ENCODE measurements at places on chromosomes 7 and 10.

GRCh38 chr10:15236340-15236739 lies 67.8 kb upstream of the NMT2 start:
- DNase-seq, result no peak

GRCh38 chr10:91433620-91434019 lies 23.5 kb downstream of the HECTD2 start:
- DNase-seq, result no peak

DNA sequence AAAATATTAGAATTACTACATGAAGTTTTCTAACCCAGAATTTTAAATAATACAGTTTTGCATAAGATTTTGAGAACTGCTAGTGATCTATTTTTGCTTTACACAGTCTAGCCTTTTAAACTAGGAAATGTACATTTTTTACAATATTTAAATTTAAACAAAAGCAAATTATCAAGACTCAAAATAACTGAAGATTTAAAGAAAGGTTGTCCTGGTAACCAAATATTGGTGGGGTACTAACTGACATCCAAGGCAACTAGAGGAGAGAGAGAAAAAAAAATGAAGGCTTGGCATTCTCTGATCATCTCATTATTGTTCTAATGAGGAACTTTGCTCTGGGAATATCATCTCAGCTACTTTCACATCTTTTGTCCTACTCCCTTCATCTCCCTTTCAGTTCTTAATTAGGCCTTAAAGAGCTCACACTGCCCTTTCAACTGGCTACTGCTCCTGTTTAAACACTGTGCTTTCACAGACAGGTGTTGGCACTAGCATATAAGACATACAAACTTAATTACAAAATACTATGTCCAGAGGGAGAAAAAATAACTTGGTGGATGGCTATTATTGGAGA lies 33.7 kb downstream of the RAB11FIP2 start:
- no peak for DNase-seq

DNA sequence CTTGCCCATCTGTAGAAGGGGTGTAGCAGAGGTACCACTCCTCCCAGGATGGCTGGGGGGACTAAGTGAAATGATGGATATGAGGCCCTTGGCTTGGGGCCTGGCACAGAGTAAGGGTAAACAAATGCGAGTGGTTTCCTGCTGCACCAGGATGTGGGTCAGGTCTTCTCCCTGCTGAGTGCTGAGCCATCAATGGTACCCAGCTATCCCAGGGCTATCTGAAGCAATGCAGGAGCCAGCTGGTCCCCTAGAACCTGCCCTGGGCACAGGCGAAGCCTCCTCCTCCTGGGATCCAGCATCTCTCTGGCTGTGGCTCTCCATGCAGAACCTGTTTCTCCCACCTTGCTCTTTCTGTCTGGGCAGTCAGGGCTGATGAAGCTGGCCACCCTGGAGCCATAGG lies 20.9 kb upstream of the GOLGA7B start:
- DNase-seq, result no peak

GRCh38 chr7:73560109-73560835 lies 2.8 kb upstream of the BCL7B start:
- DNase-seq, result no peak

DNA sequence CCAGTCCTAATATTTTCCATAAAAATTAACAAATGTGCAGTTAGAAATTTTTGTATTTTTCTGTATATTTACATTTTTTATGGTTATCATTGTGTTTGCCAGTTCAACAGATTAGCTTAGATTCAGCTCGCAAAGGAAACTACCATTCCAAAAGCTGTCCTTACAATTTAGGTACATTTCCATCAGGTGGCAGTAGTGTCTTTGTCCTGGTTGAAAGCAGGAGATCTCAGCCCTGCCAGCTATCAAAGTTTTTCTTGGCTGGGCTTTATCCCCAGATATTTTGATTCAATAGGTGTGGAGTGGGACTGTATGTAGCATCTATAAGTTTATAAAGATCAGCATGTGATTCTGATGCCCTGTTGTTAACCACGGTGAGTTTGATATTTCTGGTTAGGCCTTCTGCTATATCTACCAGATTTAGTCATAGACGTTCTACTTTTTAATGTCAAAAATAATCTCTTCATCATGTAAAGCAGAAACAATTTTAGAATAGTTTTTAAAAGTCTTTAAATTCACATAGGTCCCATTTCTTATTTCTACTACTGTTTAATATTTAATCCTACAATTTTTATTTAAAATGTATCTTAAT lies 15.5 kb upstream of the ICA1 start:
- DNase-seq, result no peak

DNA sequence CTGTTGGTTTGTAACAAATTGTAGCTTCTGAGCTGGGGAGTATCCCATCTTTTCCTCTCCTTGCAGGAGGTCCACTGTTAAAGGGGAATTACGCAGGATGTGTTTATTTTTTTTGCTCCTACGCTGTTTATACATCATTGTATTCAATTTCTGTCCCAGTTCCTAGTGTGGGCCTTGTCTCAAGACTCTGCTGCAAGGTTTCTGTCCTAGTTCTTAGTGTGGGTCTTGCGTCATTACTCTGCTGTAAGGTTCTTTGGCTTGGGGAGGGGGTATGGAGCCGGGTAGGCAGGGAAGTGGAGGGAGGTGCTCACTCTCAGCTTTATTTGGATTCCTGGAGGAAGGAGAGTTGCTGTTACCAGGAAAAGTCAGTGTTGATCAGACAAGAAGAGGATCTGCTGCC lies 64.0 kb upstream of the TRIM8 start:
- DNase-seq, result no peak

- DNase-seq, result no peak
These were observed 195.4 kb upstream of the ADARB2 start for GRCh38 chr10:1932692-1933094.

DNA sequence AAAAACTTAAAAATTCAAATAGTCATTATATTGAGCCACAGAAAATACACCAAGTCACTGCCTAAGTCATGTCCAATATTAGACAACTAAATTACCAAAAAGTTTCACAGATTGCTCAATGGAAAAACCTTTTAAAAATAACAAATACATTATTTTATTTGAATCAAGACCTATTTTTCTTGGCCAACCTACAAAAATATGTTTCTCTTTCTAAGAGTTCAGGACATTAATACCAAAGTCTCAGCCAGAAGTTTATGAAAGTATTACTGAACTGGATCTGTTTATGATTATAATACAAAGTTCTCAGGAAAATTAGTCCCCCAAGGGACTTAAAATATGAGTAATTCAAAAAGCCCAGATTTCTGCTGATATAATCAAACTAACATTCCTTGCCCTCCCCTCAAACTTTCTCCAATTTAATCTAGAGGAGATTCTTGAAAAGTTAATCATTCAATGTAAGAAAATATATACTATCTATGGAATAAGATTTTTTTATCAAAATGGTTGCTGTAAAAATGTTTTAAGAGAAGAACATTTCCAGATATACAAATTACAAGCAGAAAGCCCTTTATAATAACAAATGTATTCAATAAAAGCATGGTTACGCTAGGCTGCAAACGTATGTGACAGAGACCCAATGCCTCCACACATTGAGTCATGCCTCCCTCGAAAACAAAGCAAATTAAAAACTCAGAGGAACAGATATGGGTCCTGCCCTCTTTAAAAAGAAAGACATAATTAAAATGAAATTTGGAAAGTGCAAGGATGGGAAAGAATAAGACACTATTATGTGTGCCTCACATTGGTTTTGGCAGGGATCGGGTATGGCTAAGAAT lies 381.6 kb downstream of the PARD3 start:
- no peak for DNase-seq

- DNase-seq, result no peak
These were observed 270.1 kb upstream of the FZD1 start for GRCh38 chr7:90994121-90994520.

DNA sequence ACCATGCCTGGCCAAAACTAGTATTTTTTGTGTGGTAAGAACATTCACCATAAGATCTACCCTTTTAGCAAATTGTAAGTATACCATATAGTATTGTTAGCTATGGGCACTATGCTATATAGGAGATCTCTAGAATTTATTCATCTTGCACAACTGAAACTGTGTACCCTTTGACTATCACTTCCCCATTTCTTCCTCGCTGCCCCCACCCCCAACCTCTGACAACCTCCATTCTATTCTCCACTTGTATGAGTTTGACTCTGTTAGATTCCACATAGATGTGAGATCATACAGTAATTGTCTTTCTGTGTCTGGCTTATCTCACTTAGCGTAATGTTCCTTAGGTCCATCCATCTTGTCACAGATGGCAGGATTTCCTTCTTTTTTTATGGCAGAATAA lies 3.6 kb downstream of the CASP7 start:
- DNase-seq, result no peak

- DNase-seq, result no peak
These were observed 15.9 kb downstream of the AQP1 start for GRCh38 chr7:30927559-30927958.

DNA sequence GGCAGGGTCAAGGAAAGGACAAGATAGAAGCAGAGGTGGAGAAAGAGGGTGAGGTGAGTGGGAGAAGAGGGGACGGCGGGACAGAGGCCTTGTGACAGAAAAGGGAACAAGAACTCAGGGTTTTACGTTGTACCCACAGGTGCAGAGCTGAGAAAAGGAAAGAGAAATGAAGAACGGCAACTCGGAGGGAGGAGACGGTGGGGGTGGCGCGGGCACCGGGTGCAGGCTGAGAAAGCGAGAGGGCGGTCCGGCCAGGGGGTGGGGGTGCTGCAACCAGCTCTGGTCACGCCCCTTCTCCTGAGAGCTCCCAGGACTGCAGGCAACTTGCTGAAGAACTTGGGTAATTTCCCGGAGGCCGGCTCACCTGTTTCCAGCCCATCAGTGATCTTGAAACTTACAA lies 65.3 kb downstream of the CARD11 start:
- no peak for DNase-seq

GRCh38 chr7:78675511-78675910 lies 778.0 kb downstream of the MAGI2 start:
- no peak for DNase-seq

GRCh38 chr7:124751027-124751426 lies 14.6 kb downstream of the GPR37 start:
- no peak for DNase-seq

DNA sequence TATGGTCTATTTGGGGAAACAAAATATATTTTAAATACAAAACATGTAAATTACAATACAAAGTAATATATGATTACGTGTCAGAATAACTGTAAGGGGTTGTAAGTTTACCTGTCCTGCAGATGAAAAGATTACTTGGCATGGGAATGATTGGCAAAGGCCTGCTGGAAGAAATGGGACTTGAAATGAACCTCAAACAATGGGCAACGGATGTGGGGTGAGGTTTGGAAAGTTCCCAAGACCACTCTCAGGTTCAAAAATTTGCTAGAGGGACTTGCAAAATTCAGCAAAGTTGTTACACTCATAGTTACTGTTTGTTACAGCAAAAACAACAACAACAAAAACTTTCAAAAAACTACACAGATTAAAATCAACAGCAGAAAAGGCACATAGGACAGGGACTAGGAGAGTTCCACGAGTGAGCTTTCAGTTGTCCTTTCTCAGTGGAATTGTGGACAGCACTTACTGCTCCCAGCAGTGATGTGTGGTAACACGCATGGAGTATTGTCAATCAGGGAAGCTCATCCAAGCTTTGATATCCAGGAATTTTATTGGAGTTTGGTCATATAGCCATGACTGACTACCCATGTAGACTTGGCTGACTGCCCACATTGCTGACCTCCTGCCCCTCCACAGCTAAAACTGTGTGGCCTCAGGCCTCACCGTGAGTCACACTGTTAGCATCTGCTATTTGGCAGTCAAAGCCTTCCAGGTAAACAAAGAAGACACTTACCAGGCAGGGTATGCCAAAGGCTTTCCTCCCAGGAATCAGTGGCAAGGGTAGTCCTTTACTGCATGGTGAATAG lies 43.8 kb downstream of the EXOC6 start:
- DNase-seq, result no peak

Measured in NCI-H1048 (cell line).